ENCODE measurements at places on chromosomes 3 and 15. TPM values are rescaled to one million over a fixed set of nuclear protein-coding genes. Genes with fewer than 3 reads are reported as not detected.

Gene CLDN16
- not detected for total RNA-seq

Gene FBXO40
- not detected for total RNA-seq

DNA sequence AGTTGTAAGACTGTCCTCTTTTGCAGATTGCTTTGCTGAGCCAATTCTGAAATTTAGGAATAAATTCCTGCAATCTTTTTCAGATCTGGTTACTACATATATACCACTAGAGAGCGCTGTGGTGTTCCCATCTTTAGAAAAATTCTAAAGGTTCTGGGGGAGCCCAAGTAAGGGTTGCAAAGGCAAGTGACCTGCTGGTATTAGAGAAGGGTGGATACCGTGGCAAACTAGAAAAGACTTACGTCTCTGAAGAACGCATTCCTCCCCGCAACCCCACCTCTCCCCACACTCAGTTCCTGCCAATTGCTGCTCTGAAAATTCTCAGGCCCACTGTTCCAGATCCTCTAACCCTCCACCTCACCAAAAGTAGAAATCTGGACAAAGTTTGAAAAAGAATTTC, 48.5 kb downstream of the EFHB start:
- DNase-seq, result no peak

DNA sequence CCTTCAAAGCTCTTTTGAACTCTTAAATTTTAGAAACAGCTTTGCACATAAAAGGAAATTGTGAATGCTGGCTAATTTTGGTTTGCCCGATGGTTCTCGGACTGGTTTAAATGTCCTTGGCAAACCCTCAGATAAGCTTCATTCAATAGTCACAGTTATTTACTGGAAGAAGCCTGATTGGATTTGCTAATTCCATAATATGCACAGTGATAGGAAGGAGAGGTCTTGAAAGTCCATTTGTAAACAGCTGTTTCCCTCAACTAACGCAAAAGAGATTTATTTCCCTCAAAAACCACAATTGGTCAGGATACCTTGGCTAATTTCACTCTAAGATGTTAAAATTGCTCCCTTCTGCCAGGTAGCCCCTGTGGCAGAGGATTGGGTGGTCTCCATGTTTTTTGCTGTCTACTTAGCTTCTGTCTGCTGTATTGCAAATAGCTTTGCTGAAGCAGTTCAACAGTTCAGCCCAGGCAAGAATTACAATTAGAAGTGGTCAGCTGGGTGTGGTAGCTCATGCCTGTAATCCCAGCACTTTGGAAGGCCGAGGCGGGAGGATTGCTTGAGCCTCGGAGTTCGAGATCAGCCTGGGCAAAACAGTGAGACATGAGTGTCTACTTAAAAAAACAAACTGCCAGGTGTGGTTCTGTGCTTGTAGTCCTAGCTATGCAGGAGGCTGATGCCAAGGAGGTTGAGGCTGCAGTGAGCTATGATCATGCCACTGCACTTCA, 30.6 kb upstream of the PROK2 start:
- no peak for DNase-seq

DNA sequence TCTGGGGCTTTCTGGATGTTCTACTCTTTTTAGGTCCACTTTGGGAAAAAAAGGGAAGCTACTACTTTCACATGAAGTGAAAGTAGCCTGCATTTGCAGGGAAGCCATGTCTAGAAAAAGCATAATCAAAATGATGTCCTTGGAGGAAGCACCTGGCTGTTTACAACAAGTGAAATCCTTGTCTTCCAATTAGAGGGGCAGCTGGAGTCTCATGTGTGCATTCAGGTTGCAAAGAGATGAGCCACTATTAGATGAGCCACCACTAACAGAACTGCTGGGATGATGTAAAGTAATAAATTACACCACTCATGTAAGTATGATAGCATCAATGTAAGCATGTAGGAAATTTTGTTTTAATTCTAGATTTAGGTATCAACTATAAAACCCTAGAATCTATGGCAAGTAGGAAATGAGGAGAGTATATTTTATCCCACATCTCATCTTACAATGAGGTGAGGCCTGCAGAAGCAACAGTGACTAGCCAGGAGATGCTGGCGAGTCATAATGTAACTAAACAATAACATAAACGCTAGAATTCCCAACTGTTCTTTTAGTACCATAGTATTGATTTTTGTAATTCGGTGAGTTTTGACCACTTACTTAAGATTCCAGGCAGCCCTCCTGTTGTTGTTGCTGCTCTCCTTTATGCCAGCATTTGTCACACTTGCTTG, 75.9 kb downstream of the TMEM108 start:
- no peak for DNase-seq

GRCh38 chr15:60392986-60393790, 4.6 kb downstream of the ANXA2 start:
- no peak for DNase-seq

GRCh38 chr3:121111914-121112612, 204.1 kb downstream of the STXBP5L start:
- no peak for DNase-seq

- DNase-seq, result no peak
Observed at GRCh38 chr15:65900488-65900887, 31.2 kb downstream of the RAB11A start.
